ENCODE measurements at places on chromosomes 3 and 15.

DNA sequence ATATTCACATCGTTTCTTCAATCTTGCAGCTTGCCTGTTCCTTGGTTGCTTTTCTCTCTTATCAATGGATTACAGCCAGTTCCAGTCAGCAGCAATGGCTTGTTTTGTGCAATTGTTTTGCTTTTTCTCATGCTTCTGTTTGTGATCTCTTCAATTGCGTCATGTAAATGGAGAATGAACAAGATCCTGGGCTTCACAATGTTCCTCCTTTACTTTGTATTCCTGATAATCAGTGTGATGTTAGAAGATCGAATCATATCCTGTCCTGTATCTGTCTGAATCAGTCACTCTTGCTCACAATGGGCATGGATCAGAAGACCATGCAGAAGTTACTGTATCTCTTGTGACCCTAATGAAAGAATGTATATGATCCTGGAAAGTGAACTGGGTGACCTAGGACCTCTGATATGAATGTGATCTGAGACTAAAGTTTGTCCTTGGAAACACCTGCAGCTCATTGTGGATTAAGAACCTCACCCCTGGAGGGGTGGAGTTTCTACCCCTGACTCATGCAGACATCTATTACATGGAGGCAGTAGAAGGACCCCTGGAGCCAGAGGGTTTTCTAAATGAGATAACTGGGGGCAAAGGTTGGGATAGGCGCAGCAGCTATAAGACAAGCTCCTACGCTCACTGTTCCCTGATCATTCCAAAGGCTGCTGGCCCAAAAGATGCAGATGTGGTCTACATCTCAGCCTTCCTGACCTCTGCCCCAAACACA, 32.2 kb downstream of the SLC24A1 start:
- no peak for DNase-seq

- DNase-seq, result peak; percentile 6
Observed at GRCh38 chr15:25244731-25245585, 193.9 kb downstream of the UBE3A start.

DNA sequence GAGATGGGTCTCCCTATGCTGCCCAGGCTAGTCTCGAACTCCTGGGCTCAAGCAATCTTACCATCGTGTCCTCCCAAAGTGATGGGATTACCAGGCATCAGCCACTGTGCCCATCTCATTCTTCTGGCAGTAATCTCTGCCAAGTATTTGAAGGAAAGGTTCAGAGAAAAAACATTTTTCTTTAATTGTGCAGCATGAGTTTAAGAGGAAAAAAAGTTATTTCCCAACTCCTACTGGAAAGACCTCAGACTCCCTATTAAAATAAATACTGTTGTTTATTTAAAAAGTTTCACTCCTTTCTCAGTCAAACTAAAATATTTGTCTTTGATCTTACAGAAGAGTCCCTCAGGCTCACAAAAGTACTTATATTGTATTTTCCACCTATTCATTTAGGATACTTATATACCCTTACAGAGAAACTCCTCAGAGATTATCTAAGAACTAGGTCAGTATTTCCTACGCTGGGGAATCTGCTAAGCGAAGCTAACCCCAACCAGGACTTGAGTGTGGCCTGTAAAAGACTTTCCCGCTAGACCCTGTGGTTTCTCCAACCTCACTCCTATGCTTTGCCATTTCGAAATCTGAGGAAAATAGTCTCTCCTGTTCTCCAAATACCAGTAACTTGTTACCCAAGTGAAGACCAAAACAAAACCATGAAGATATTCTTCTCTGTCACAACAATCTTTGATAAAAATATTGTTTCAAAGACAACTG, 28.7 kb downstream of the WWTR1 start:
- DNase-seq, result no peak

- DNase-seq, result no peak
Observed at GRCh38 chr15:56927816-56928215, 9.4 kb downstream of the TCF12 start.

- DNase-seq, result no peak
Observed at GRCh38 chr15:35705884-35706585, 160.1 kb upstream of the DPH6 start.

- no peak for DNase-seq
Observed at GRCh38 chr3:4225005-4225471, 78.1 kb upstream of the SETMAR start.

- DNase-seq, result no peak
Observed at GRCh38 chr15:49168016-49168415, 2.0 kb upstream of the GALK2 start.

GRCh38 chr3:101722394-101723173, 1.8 kb upstream of the CEP97 start:
- no peak for DNase-seq

DNA sequence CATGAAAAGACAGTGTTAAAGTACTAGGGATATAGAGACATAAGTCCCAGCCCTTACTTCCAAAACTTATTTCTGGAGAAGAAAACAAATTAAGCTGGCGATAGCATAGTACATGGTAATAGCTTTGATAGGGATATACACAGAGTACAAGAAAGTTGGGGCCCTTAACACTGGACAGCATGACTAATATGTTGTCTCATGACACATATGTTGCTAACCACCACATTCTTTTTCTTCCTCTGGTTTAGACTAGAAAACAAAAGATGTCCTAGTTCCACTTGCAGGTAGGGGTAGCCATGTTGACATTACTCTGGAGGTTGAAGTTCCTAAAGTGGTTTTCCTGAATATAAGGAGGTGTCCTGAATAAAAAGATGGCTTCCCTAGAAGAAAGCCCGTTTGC, 75.3 kb downstream of the RFX7 start:
- no peak for DNase-seq

DNA sequence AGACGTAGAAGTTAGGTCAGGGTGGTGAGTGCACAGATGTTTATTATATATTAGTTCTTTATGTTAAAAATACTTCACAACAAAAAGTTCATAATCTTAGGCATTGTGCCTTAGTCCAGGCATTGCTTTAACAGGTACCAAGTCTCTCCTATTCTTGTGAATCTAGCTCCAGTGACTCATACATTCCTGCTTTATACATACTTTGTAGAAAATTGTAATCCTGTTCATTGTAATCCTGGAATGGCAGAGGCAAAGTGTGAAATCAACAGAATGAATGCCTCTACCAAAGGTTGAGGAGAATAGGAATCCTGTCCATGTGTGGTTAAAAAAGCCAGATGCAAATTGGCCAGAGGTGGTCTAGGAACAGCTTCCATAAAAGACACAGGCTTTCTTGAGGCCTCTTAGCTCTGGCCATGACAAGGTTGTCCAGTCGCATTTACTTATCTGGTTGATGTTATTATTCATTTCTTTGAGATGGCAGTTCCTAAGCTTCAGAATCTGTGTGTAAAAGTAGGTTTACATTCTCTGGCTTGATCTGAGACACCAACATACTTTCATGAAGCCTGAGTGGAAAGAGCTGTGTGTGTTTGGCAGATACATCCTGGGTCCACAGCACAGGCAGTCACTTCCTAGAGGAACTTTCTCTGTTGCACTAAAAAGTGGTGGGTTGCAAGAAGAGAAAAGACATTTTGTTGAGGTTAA, 109.0 kb downstream of the CDIN1 start:
- no peak for DNase-seq

- no peak for DNase-seq
Observed at GRCh38 chr3:171347301-171348039, 112.7 kb downstream of the TNIK start.

DNA sequence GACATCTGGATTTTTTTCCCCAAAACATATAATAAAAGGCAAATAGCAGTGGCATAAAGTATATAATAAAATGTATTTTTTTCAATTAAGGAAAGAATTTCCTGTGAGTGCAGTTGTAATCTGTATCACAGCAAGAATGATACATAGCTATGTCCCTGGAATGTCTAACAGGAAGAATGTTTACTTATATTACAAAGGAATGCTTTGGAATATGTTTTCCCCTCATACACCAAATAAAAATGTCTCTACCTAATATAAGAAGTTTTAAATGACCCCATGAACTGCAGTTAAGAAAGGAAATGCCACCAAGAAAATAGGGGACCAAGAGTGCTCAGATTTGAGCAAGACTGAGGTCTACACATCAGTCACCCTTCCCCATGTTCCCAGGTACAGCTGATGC, 38.0 kb upstream of the ATP11B start:
- no peak for DNase-seq

DNA sequence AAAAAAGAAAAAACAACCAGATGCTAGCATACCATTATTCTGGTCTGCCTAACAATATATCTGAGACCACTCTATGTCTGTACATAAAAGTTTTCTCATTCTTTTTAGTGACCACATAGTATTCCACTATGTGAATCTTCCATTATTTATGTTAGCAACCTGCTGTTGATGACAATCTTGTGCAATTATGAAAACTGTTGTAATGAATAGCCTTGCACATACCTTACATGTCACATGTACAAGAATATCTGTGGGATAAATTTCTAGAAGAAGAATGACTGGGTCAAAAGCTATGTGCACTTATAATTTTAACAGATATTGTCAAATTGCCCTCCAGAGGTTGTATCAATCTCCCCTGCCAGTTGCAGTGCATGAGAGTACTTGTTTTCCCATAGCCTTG, 62.5 kb downstream of the ARHGAP31 start:
- no peak for DNase-seq

- no peak for DNase-seq
Observed at GRCh38 chr3:169564883-169565282, 98.6 kb downstream of the MECOM start.

GRCh38 chr3:10707400-10708215, 108.4 kb upstream of the SLC6A11 start:
- no peak for DNase-seq

GRCh38 chr3:143826296-143826695, 22.0 kb downstream of the SLC9A9 start:
- no peak for DNase-seq

DNA sequence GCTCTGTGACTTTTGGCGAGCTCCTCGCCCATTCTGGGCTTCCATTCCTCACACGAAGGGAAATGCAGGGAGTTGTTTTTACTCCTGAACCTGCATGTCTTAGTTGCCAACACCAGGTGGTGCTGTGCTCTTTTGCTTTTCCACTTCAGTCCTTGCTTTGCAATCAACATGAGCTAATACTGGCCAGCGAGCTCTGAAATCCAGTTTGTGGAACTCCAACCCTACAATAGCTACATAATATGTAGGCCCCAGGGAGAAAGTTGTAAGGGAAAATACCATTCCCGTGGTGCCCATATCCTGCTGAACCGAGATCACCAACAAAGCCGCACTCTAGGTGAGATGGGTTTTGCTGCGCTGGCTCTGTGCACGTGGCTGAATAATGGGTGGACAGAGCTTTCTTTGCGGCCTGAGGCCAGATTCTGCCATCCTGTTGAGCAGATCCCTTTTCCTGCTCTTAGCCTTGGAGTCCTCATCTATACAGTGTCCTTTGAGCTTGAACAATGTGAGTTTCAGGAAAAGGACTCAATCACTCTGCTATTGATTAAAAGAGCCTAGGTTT, 25.0 kb downstream of the LSM3 start:
- peak; percentile 31 for DNase-seq
